GM12878 (cell line): ENCODE measurements at places on chromosomes 1 and 21.

- DNase-seq, result no peak
These were observed 2.3 kb downstream of the VPS45 start for GRCh38 chr1:150069923-150070322.

DNA sequence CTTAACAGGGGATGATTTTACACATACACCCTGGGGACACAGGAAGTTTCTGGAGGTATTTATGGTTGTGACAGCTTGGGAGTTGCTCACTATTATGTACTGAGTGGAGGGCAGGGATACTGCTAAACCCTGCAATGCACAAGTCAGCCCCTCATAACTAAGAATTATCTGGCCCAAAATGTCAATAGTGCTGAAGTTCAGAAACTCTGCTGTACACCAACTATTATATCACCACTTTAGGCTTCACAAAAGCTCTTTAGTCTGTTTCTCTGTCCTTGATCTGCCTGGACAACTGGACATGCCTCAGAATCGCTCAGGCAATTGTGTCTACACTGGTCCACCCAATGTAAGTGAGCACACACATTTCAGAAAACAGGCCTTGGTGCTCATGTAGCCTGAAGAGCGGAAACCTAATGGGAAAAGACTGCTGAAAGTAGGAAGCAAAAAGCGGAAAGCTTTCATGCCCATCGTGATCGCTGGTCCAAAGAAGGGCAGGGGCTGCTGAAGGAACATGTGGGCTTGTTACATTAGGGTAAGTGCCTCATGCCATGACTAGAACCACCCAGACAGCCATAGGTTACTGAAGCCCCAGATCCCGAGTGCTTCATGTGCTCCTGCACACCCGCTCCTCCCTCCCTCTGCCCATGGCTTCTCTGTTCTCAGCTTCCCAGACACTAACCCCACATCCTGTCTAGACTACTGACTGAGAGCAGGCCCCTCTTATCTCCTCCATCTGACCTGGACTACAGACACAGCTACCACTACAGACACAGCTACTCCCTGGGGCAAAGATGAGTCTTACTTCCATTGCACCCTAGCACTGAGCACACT lies 73.5 kb downstream of the LRIG2 start:
- no peak for DNase-seq

DNA sequence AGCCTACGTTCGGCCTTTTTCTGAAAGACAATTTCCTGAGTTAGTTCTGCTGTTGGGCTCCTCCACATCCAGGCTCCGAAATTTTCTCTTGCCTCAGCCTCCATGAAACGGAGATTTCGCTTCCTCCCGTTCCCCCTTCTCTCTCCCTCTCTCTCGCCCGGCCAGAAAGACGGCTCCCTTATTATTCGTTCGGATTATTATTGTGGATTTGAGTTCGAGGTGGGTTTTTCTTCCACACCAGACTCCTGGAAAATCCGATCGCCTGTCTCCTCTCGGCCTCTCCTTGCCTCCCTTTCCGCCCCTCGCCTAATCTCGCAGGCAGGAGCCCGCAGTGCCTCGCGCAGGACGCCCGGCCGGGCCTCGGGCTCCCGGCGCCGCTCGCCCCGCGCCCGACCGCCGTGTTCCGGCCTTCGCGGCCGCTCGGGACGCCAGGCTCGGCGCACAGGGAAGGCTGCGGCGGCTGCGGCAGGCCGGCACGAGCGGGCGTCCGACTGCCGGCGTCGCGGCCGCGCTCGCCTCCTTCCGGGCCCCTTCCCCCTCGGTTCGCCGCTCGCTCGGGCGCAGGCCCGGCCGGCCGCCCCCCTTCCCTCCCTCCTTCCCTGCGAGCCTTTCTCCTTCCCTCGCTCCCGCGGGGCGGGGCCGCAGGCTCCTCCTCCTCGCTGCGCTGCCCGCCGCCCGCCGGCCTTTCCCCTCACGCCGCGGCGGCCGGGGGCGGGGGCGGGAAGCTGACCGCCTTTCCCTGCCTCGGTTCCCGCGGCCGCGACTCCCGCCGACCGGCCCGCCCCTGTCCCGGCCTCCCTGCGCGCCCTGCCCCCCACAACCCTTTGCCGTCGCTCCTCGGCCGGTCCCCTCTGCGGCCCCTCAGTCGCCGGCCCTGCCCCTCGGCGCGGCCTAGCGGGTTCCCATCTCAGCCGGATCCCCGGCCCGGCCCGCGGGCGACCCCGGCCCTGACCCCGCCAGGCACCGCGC lies at the start of gene ARHGEF11:
Gene ARHGEF11, minus strand, starts transcription at position 493 of the 969 bp plus-strand sequence. CDS start 1,412 bp downstream, outside the sequence.
- DNase-seq, result no peak

GRCh38 chr1:103266036-103266435 lies 157.7 kb upstream of the COL11A1 start:
- no peak for DNase-seq

DNA sequence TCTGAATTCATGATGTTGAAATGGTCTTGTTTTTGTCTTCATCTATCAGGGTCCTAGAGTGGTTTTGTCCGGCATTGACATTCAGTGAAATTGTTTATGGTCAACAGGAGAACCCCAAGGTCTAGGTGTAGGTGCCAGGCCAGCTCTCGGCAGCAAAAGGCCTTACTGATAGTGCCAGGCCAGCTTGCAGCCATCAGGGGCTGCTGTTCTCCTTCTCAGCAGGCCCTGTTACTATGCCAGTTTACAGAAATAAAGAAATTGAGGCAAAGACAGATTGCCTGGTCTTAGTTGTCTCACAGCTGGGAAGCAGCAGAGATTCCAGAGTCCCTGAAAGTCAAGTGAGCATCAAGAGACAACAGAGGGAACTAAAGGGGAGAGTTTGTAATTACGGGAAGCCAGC lies 12.0 kb downstream of the HMGB4 start:
- DNase-seq, result no peak

- no peak for DNase-seq
These were observed 21.1 kb downstream of the COQ8A start for GRCh38 chr1:226960944-226961765.

DNA sequence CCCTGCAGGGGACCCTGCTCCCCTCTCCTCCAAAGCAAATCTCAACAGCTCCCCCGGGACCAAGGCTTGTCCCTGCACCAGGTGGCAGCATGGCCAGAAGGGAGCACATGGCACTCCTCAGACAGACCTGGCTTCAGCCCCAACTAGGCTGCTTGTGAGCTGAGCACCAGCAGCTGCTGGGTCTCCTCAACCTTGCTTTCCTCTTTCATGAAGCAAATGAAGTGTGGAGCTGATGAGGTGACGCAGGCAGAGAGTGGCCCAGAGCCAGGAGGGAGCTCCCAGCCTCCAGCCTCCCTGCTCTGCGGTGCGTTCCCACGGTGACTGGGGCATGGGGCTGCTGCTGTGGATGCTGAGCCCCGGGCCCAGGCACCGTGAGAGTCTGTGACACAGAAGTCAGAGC lies 34.0 kb downstream of the MEGF6 start:
- DNase-seq, result no peak

- no peak for DNase-seq
These were observed 65.8 kb downstream of the S100B start for GRCh38 chr21:46538851-46539666.

DNA sequence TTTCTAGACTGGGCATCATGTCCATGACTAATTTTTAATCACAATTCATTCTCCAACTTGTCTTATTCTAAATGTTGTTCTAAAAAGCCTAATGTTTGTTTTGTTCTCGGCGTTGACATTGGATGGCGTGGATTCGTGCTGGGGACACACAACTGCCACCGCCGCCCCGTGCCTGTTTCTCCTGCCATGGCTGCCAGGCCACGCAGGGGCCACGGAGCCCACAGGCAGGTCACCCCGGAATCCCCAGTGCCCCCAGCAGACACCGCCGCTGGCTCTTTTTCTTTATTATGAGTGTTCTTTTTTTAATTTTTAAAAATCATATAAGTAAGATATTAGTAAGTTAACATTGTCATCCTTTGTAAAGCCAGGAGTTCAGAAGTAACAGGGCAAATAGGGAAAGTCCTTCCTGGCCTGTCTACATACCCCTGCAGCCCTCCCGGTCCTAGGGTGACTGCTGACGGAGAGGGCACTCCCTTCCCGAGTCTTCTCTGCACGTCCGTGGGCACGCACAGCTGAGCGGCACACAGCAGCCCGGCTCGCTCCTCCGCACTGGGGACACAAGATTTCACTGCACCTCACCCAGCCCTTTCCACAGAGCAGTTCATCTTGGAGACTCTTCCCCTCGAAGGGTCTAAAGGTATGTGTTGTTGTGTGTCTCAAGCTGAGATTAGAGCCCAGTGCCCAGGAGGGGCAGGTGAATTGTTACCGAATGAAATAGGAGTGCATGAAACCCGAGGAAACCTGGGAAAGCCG lies 32.1 kb downstream of the KRTAP10-1 start:
- no peak for DNase-seq
